Right kidney (tissue), 9 donors: ENCODE measurements at places on chromosomes 16 and 17.

DNA sequence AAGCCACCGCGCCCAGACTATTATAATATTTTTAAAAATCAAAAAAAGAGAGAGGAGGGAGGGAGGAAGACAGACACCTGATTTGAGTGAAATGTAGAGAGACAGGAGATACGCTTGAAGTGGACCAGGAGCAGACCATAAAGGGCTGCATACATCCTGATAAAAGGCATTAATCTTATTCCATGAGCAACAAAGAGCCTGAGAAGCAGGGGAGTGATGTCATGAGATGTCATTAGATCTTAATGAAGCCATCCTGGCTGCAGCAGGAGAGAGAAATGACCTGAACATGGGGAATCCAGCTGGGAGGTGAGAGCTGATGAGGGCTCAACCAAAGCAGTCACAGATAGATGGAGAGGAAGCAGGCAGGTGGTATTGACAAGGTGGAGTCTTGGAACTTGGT lies 5.2 kb upstream of the HID1 start:
- no peak for DNase-seq

GRCh38 chr16:54582631-54583250 lies 296.2 kb upstream of the IRX3 start:
- DNase-seq: no peak

DNA sequence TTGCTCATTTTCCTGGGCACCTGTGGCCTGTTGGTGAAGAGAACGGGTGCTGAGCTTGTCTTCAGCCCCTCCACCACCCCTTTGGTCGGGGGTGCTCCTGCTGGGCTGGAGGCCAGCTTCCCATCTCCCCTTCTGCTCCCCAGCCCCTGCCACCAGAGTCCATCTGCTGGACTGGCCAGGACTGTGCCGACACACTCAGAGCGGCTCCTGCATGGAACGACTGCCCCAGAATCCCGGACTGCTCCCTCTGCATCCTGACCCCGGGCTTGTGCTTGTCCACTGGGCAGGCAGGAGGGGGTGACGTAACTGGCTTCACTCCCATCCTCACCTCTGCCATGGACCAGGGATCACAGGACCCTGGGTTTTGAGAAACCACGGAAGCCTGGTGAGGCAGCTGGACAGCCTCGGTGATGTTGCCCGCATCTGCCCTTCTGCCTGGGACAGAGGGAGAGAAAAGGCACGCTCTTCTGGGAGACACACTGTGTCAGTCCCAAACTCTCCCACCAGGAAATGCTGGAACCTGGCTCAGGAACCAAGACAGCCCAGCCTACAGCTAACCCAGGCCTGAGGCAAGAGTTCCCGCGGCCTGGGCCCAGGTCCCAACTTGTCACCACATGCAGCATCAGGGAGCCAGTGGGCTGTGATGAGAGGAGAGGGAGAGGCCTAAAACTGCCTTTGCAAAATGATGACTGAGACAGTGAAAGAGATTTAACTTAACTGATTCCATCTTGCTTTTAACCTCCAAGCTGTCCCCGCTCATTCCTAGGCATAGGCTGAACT lies 16.1 kb upstream of the GSDMA start:
- no peak for DNase-seq

GRCh38 chr17:37084372-37084771 lies 135.6 kb downstream of the AATF start:
- no peak for DNase-seq

- no peak for DNase-seq
Observed at GRCh38 chr17:28317099-28317965, 1.7 kb upstream of the TMEM97 start.

GRCh38 chr17:17313350-17313991 lies 10.3 kb downstream of the NT5M start:
- DNase-seq: no peak

GRCh38 chr17:3603119-3603869 lies 5.9 kb downstream of the TRPV1 start:
- DNase-seq: no peak

DNA sequence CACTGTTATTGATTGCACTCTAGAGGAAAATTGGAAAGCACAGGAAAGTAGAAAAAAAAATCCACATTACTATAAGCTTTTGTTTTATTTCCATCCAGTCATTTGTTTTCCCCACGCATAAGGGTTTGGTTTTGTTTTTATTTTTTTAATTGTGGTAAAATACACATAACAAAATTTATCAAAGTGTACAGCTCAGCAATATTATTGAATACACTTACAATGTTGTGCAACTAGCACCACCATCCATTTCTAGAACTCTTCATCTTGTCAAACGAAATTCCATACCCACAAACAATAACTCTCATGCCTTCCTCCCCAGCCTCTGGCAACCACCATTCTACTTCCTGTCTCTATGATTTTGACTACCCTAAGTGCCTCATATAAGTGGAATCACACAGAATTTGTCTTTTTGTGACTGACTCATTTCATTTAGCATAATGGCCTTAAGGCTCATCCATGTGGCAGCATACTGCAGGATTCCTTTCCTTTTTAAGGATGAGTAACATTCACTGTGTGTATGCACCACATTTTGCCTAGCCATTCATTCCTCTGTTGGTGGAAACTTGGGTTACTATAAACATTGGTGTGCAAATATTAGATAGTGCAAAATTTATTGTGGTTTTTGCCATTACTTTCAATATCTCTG lies 11.1 kb downstream of the SPPL2C start:
- no peak for DNase-seq

GRCh38 chr16:66519482-66520373 lies 30.2 kb downstream of the TK2 start:
- no peak for DNase-seq

DNA sequence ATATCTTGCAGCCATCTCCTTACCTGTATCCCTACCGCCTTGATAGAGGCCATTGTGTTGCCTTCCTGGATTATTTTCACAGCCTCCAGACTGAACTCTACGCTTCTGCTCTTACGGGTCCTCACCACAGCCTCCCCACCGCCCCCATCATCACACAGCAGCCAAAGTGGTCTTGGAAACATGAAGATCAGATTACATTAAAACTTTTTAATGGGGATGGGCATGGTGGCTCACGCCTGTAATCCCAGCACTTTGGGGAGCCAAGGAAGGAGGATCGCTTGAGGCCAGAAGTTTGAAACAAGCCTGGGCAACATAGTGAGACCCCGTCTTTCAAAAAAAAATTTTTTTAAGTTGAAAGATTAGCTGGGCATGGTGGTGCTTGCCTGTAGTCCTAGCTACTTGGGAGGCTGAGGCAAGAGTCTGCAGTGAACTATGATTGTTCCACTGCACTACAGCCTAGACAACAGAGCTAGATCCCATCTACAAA lies 150.5 kb downstream of the NPIPB5 start:
- no peak for DNase-seq

- no peak for DNase-seq
Observed at GRCh38 chr17:42522263-42522790, 13.7 kb upstream of the NAGLU start.

- DNase-seq: no peak
Observed at GRCh38 chr17:27743281-27743885, 56.9 kb downstream of the NOS2 start.

GRCh38 chr16:79093554-79093967 lies 507.0 kb downstream of the MAF start:
- DNase-seq: no peak

DNA sequence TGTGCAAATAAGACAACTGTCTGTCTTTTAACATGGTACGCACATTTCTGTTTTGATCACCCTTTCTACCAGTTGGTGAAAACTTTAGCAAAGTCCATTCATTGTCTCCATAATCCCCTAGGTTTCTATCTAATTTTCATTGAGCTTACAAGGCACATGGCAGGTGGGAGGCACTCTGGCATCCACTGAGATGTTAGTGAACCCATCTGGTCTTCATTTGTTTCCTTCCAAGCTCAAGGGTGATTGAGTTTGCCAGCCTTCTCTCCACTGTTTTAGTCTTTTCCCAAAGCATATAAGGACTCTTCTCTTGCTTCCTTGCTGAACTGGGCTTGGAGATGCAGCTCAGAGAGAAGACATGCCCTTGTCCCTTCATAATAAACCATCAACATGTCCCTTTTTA lies 179.1 kb downstream of the CDH13 start:
- no peak for DNase-seq

GRCh38 chr16:10655415-10655977 lies 39.2 kb downstream of the TEKT5 start:
- DNase-seq: no peak

- no peak for DNase-seq
Observed at GRCh38 chr17:67569015-67569451, 148.7 kb upstream of the NOL11 start.

DNA sequence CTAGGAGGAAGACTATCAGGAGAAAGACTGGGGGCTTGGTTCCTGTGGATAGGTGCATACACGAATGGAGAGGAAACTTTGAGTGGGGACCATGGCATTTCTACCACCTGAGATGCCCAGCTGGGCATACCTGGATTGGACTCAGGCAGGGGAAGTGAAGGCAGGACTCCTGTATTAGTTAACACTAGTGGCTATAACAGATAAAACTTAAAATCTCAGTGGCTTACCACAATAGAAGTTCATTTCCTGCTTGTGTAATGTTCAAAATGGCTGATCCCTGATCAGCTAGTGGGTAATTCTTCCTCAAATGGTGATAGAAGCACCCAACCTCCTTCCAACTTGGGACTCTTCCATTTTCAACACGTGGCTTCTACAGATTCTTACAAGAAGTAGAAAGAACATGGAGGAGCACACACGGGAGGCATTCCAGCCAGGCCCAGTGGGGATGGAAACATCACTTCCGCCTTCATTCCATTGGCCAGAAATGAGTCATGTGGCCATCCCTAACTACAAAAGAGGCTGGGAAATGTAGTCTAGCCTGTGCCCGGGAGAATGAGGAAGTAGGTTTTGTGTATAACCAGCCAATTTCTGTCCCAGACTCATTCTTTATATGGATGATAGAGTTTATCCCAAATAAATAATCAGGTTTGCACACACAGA lies 112.1 kb downstream of the UTP18 start:
- DNase-seq: no peak

- DNase-seq: peak; percentile 35
Observed at GRCh38 chr16:57795431-57795878, 6.8 kb downstream of the KIFC3 start.

GRCh38 chr16:7820816-7821215 lies 488.2 kb downstream of the RBFOX1 start:
- DNase-seq: no peak

GRCh38 chr17:61249649-61250299 lies 149.9 kb upstream of the TBX2 start:
- DNase-seq: no peak

DNA sequence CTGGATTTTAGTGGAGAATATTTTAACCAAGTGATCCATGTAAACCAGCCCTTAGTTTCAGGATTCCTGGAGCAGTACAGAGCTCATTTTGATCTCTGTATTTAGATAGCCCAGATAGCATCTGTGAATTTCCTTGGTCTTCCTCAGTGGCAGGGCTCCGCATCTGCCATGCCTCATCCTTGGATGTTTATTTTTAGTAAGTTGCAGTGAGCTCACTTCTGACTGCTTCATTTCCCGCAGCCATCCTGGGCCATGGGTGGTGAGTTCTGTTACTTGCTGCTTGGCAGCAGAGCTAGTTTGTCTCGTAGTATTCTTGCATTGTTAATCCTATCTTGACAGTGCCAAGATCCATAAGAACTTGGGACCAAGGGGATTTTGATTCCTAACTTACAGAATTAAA lies 33.7 kb downstream of the IST1 start:
- no peak for DNase-seq

GRCh38 chr17:41737680-41738023 lies 3.2 kb upstream of the HAP1 start:
- DNase-seq: no peak

- no peak for DNase-seq
Observed at GRCh38 chr16:86319585-86320236, 190.6 kb upstream of the FOXF1 start.

DNA sequence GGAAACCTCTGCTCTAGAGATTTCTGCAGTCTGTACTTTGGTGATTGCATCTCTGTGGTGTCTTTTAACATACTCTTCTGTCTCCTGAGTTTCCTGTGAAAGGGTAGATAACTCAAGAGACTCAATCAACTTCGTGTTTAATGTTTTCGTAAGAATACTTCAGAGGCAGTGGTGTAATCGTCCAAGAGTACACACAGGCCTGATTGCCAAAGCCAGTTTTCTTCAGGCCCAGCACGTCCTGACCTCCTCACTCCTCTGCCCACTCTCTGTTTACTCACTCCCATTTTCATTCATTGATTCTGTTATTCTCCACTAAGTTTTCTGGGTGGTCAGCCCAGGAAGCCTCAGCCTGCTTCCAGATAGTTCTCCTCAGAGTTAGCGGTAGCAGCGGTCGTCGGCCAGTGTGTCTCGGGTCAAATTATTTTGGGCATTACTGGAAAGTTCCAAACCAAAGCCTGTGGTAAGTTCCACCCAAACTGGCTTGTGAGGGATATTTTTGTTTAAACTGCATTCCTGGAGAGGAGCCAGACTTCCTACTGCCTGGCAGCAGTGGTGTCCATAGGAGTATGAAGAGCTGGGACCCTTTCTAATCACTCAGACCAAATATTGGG lies 293.2 kb downstream of the WWOX start:
- no peak for DNase-seq

DNA sequence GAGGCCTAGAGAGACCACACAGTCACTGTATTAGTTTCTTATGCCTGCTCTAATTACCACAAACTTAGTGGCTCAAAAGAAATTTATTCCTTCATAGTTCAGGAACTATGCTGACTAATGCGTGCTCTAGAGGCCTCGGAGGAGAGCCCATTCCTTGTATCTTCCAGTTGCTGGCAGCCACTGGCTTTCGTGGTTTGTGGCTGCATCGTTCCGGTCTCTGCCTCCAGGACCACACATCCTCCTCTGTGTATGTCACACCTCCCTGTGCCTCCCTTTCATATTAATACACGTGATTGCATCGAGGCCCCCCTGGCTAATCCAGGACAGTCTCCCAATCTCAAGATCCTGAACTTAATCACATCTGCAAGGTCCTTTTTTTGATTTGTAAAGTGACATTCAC lies 16.9 kb upstream of the MYLK3 start:
- no peak for DNase-seq

DNA sequence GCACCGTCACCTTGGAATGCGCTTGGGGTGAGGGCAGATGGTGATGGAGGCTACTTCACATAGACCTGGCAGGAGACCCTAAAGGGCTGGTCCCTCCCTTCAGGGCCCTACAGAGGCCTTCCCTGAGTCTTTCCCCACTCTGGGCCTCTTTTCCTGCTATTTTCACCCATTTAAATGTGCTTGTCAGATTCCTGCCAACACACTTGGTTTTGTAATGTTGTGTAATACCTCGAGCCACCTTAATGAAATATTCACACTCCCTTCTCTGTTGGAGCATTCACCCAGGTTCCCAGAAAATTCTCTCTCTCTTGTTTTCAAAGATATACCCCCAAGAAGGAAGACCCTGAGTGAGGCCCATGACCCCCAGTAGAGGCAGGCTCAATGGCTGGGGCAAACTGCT lies 456.6 kb upstream of the DYNLRB2 start:
- DNase-seq: no peak

GRCh38 chr16:84042879-84043485 lies 387 bp upstream of the SLC38A8 start:
- DNase-seq: peak; percentile 49
